ENCODE measurements at places on chromosomes 11 and 22.

GRCh38 chr11:2196970-2197770 is 25.6 kb upstream of the TH start:
- DNase-seq: peak; percentile 82

- DNase-seq: no peak
Observed at GRCh38 chr11:12764187-12764914, 90.1 kb downstream of the TEAD1 start.

DNA sequence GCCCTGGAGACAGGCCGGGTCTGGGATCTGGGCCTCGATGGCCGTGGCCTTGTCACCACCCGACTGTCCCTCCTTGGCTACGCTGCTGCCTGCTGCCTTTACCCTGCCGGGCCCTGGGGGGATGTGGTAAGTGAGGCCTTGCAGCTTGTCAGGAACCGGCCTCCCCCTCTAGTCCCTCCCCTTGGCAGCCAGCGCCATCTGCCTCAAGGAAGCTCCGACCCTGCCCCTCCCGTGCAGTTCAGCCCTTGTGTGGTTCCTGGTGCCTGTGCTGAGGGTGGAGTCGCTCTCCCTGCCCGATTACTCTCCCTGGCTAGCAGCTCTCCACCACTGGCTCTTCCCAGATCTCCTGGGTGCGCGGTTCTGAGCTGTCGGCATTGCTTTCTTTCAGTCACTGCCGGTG is 33.7 kb downstream of the CTTN start:
- DNase-seq: no peak

DNA sequence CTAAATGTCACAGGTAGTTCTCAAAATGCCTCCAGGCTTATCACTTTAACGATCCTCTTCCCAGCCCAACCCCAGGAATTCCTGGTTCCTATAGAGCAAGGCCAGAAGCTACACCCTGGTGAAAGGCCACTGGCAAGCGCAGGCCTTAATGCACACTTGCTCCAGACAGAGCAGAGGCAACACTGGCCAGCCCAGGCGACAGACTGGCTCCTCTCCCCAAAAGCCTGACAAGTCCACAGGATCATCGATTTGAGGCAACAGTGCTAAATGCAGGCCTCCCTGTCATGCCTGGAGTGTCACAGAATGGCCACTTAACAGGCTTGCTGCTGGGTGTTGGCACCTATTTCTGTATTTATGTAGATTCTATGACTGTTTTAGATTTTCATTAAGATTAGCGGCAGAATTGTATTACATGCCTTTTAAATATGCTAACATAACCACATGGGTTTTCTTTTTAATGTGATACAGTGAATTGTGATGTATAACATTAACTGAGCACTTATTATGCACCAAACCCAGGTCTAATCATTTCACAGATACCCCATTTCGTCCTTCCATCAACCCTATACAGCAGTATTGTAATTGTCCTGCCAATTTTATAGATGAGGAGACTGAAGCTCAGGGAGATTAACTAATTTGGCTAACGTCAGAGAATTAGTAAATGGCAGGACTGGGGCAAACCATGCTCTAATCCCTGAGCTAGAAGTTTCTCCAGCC is 38.6 kb downstream of the PACSIN2 start:
- DNase-seq: no peak

- DNase-seq: peak; percentile 87
Observed at GRCh38 chr11:119673759-119674336, 55.2 kb downstream of the NECTIN1 start.

GRCh38 chr11:11975201-11976092 is 33.0 kb downstream of the DKK3 start:
- no peak for DNase-seq

GRCh38 chr22:25765801-25766200 is 23.8 kb downstream of the MYO18B start:
- no peak for DNase-seq

DNA sequence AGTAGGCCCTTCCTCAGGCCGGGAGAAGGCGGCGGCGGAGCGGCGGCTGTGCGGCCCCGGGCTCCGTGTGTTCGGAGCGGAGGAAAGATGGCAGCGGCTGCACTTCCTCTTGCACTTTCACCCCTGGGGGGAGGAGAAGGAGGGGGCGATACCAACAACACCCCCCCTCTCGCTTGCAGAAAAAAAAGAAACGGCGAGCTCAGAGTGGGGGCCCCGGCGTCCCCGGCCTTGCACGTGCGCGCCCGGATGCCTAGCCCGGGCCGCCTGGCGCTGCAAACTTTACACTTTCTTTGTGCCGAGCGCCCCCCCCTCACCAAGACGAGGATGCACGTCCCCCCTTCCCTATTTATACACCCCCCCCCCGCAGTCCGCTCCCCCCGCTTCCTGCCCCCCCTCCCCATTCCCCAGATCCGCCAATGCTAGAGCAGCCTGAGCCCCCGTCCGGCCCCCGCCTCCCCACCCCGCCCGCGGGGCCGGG is at the start of gene PATZ1:
Gene PATZ1 (minus strand): TSS at position 92 of the 478 bp plus-strand sequence. CDS start 744 bp downstream, outside the sequence.
- peak; percentile 88 for DNase-seq

DNA sequence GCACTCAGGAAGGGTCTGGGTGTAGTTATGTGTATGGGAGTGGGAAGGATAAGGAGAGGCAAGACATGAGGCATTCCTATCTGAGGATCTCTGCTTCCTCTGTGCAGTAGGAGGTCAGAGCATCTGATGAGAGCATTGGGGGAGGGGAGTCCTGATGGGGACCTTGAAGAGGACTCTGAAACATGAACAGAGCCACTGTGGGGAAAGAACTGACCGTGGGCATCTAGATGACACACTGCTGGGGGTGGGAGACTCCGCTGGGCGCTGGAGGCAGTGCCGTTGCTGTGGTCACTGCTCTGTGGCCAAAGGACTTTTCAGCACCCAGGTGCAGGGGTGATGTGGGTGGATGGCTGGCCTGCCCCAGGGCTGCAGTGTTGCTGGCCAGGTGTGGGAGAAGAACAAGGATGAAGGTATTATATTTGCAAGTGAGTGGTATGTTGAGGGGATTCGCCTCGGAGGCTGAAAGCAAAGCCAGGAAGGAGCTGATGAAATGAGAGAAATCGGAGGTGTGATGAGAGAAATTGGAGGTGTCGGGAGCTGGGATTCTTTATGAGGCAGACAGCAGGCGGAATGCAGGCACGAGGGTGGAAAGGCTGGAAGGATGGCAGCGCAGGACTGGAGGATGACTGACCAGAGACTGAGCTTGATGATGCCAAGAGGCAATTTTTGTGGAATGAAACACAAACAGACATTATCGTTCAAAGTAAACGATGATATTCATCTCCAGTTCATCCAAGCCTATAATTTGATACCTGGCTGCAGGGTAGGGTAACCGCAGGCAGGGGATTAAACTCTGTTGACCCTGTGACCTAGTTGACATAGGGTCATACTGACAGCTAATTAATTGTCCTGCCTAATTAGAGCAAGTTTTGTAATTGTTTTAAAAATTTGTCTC is 19.4 kb upstream of the TMPRSS4 start:
- DNase-seq: no peak

GRCh38 chr11:82003671-82004515 is 729.8 kb downstream of the FAM181B start:
- no peak for DNase-seq

DNA sequence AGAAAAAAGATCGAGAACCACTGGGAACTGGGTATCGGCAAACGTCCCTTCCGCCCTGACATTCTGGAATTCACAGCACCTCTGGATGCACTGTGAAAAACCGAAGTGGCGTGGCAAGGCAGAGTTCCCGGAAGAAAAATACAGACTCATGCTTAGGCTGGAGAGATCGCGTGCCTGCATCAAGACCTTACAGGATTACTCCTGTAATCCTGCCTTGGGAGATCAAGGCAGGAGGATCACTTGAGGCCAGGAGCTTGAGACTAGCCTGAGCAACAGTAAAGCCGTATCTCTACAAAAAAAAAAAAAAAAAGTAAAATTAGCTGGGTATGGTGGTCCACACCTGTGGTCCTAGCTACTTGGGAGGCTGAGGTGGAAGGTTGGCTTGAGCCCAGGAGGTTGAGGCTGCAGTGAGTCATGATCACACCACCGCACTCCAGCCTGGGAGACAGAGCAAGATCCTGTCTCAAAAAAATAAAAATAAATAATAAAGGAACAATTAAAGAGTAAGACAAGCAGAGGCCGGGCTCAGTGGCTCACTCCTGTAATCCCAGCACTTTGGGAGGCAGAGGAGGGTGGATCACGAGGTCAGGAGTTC is 19.9 kb upstream of the TEF start:
- no peak for DNase-seq

GRCh38 chr22:34490886-34491285 is 570.6 kb upstream of the LARGE1 start:
- DNase-seq: no peak

- DNase-seq: no peak
Observed at GRCh38 chr11:12482839-12483238, 105.5 kb downstream of the PARVA start.

DNA sequence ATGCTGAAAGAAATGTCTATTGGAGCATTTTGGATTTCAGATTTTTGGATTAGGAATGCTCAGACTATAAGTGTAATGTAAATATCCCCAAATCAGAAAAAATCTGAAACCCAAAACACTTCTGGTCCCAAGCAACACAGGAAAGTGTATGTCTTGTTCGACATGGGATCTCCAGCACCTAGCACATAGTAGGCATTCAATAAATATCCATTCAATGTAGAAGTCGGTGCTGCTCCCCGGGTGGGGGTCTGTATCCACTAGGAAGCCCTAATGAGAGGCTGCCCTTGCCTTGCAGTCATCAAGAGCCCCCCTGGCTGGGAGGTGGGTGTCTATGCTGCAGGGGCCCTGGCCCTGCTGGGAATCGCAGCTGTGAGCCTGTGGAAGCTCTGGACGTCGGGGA is 11.4 kb downstream of the SYT12 start:
- DNase-seq: no peak

DNA sequence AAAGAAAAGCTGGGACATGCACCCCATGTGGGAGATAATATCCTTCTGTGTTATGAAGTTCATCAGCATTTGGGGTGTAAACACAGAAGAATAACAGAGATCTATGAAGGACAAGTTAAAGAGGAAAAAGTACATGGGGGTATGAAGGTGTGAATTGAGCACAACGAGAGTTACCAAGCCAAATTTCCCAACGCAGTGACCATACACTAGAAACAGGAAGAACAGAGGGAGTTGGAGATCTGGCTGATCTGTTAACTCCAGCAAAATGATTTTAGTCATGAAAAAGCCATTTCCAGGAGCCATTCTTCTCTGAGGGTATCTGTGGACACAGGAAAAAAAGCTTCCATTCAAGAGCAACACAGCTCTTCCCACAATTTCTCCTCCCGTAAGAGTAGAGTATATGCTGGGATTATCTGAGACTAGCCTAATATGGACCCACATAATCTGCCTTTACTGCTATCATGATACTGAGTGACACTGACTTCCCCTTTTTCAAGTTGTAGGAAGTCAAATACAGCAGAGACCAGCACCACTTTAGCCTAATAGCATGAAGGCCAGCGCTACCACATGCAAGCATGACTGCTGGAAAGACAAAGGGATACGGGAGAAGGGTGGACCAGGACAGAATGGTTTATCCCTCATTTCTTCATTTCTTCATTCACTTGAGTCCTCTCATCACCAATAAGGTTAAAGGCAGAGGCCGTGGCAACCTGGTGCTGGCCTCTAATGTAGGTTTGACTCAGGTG is 19.6 kb upstream of the OR8D2 start:
- no peak for DNase-seq

DNA sequence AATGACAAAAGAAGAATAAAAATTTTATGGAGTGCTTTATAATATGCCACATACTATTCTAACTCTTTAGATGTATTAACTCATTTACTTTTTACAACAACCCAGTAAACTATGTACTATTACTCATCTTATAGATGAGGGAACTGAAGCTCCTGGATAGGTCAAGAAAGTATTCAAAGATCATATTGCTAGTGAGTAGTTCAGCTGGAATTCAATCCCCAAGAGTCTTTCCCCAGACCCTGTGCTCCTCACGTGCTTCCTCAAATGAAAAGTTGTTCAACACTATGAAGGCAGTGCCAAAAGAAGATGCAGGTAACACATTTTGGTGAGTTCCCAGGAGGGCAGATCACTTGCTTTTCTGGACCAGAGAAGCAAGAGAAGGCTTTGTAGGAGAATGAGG is 46.8 kb downstream of the BTG4 start:
- no peak for DNase-seq

DNA sequence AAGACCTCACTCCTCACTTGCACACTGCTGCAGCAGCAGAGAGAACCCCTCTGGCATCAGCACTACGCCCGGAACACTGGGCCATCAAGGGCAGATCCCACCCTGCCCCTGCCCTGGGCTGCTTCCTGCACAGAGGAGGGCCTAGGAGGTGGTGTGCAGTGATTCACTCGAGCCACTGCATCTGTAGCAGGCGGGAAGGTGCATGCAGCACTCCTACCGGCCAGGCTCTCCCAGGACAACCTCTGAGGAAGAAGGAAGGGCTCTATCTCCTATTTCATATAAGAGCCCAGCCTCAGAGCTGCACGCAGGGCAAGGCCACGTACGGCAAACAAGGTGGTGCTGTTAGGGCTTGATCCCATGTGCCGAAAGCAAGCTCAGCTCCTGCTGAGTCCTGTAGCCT is 14.2 kb downstream of the RANGAP1 start:
- no peak for DNase-seq

GRCh38 chr11:110584150-110584549 is 128.1 kb downstream of the ARHGAP20 start:
- no peak for DNase-seq

DNA sequence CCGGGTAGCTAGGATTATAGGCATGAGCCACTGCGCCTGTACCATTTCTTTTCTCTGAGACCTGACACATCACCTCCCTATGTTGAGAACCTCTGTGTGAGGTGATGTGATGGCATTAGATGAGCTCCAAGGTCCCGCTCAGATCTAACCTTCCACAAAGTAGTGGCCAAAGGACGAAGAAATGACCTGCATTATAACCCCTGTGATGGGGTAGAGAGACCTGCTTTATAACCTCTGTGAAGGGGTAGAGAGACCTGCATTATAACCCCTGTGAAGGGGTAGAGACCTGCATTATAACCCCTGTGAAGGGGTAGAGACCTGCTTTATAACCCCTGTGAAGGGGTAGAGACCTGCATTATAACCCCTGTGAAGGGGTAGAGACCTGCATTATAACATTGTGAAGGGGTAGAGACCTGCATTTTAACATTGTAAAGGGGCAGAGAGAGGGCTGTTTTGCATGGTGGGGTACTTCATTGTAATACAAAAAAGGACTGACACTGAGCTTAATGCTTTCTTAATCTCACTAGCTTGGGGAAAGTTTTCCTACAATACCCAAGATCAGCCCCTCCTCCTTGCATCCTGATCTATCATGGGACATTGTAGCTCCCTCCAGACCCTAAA is 8.5 kb downstream of the MIEF1 start:
- DNase-seq: no peak

- no peak for DNase-seq
Observed at GRCh38 chr11:85464283-85464682, 162.9 kb downstream of the DLG2 start.

- no peak for DNase-seq
Observed at GRCh38 chr11:13859892-13860291, 102.6 kb upstream of the SPON1 start.

- no peak for DNase-seq
Observed at GRCh38 chr11:58059007-58059350, 28.2 kb downstream of the OR6Q1 start.

- no peak for DNase-seq
Observed at GRCh38 chr11:66532784-66533183, 13.1 kb downstream of the ZDHHC24 start.
